ENCODE measurements at places on chromosomes 12 and 14.
A peak's percentile ranks its signal among the peaks of the same experiment; 100 is the strongest.

DNA sequence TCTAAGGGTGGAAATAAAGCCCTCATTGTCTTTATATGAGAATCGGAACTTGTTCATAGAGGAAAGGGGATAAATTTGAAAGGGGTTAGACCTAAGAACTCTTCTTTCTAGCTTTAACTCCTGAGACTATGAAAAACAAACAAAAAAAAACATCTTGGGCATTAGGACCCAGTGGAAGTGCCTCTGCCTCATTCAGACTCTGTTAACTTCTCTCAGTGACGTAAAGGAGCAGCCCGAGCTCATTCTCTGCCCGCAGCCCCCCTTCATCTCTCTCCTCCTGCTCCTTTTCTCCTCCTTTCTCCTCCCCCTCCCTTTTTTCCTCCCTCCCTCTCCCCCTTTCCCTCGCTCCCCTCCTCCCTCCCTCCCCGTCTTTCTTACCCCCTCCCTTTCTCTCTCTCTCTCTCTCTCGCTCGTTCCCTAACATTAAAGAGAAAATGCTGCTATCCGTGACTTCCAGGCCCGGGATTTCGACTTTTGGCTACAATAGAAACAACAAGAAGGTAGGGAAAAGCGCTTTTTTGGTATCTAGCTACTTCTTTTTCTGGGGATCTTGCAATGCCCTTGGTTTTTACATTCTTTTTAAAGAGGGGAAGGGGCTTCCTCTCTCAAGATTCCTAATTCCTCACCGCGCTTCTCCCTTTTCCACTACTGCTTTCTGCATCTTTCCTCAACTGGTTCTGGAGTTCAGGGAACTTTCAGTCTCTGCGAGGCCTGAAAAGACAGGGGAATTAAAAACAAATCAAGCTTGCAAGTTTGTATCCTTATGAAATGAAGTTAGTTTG is at the start of gene RBMS2:
Gene RBMS2, plus strand, starts transcription at position 231 of the 782 bp plus-strand sequence. Its CDS starts 204 bp downstream, at position 435.
- no peak for DNase-seq

DNA sequence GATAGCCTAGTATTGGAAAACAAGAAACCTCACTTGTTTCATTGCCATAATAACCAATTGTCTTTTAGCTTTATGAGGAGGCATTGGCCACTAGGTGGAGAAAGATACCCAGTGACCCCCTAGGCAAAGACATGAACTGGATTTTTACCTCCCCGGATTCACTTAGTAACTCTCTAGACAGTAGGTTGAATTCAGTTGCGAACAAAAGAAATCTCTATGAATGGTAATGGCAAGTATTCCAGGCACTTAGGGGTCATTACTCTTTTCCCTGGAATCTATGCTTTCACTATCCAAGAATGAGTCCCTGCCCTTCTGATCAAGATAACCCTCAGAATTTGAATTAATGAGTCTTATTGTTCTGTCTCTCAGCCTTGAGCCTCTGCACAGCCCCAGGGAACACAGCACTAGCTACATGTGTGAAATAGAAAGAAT is 29.5 kb upstream of the RHOJ start:
- no peak for DNase-seq

DNA sequence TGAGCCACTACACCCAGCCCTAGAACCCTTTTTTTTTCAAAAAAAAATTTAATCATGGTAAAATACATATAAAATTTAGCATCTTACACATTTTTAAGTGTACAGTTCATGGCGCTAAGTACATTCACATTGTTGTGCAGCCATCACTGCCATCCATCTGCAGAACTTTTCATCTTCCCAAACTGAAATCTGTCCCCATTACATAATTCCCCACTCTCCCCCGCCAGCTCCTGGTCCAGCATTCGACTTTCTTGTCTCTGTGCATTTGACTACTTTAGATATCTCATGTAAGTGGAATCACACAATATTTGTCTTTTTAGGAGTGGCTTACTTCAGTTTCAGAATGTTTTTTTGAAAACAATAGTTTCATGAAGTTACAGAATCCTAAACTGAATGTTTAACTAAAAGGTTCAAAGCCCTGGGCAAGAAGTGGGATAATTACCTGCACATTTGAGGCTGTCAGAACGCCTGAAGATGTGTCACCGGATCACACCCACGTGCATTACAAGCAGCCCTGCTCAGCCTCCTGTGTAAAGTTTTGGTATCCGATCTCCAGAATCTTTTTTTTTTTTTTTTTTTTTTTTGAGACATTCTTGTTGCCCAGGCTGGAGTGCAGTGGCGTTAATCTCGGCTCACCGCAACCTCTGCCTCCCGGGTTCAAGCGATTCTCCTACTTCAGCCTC is 12.7 kb downstream of the EML1 start:
- no peak for DNase-seq

GRCh38 chr12:72089678-72090077 is 151.0 kb downstream of the TPH2 start:
- no peak for DNase-seq

DNA sequence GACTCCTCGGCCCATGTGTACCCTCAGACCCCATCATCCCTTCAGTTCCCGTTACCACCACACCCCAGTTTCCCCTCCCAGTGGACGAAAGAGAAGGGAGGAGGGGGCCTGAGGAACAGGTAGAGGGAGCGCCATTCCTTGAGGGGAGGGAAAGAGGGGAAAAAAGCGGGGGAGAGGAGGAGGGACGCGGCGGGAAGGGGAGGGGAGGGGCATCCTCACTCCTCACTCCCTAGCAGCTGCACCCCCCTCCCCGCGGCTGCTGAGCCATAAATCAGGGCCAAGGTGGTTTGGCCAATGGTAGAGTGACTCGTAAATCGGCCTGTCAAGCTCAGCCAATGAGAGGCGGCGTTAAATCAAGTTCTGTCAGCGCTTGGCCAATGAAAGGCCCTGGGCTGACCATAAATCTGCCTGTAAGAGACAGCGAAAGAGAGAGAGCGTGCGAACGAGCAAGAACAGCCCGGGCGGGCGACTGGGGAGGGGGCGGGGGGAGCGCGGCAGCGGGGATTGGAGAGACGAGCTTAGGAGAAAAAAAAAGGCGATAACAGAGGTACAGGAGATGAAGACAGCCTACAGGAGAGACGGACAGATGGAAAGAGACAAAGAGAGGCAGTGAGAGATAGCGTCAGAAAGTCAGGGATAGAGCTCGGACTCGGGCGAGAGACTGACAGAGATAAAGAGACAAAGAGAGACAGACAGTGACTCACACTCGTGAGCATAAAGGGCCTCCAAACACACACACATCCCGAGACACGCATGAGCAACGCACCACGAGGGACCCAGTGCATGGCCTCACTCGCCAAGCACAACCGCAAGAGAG is 5.1 kb downstream of the GPR84 start:
- DNase-seq, result peak; percentile 77

- DNase-seq, result no peak
Measured at GRCh38 chr12:51788876-51789275, 59.6 kb downstream of the FIGNL2 start.

DNA sequence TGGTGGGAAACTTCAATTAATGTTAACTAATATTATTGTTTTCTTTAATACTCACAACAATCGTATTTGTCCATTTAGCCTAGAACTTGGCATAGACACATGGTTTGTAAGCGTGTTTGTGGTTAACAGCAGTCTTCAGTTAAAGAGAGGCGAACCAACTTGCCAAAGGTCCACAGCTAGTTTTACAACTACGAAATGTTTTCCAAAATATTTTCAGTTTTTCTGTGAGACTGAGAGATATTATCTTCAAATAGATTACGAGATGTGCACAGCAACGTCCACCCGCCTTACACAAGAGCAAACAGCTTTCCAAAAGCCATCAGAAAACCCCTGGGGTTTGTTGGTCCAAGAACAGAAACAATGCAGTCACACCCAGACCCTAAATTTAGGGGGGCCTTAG is 58.6 kb upstream of the RASSF3 start:
- DNase-seq, result no peak

DNA sequence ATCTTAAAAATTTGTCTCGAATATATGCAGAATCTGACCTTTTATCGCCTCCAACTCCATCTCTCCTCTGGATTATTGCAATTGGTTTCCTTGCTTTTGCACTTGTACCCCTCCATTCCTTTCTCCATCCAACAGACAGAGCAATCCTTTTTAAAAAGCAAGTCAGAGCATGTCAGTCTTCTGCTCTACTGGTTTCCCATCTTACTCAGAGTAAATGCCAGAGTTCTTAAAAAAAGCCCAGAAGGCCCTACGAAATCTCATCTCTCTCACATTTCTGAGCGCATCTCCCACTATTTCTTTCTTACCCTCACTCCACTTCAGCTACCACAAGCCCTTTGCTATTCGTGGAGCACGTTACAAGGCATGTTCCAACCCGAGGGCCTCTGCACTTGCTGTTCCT is 236.9 kb upstream of the DDHD1 start:
- no peak for DNase-seq

GRCh38 chr12:11863988-11864387 is 206.8 kb upstream of the BCL2L14 start:
- DNase-seq, result no peak

GRCh38 chr12:118840399-118840798 is 140.9 kb upstream of the SRRM4 start:
- no peak for DNase-seq

- DNase-seq, result peak; percentile 54
Measured at GRCh38 chr14:21913759-21914158, 240.1 kb upstream of the OR4E1 start.

DNA sequence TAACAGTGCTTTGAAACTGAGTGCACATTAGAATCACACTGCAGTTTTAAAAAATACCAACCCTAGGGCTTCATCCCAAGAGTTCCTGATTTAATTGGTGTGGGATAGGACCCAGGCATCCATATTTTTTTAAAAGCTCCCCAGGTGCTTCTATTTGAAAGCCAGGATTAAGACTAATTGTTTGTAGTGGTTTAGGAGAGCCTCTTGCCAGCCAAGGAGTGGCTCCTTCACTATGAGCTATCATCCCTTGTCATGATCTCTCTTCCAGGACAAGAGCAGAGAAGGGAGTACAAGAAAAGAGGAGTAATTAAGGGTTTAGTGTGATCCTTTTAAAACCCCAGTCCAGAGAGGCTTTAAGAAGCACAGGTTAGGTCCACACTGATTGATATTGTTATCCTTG is 178.0 kb downstream of the CAND1 start:
- no peak for DNase-seq

DNA sequence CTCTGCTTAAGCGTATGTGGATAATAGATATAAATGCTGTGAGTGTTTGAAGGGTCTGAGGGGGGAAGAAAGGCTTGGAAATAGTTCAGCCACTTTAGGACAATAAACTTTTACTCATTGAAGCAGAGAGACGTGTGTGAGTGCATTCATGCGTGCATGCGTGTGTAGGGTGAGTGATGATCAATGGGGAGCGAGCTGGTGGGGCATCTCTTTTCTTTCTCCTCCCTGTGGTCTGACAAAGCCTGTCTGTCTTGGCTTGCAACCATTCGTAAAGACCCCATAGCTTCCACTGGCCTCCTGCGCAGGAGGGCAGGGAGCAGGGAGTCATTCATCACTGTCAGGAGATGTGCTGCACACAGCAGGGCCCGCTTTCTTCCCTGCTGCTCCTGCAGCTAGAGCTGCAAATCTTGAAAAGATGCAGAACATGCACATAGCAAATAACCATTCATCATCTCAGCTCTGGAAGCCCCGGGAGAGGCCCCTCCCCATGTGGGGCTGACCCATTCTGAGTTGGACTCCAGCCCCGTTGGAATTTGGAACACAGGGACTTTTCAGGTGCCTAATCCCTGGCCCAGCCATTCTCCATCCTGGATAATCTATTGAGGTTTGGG is 223.2 kb downstream of the PPM1H start:
- no peak for DNase-seq

- no peak for DNase-seq
Measured at GRCh38 chr14:61652526-61653262, 42.6 kb upstream of the HIF1A start.

GRCh38 chr12:79850610-79851299 is 84.1 kb downstream of the PPP1R12A start:
- no peak for DNase-seq

- no peak for DNase-seq
Measured at GRCh38 chr14:38593476-38593875, 337.6 kb upstream of the CLEC14A start.

DNA sequence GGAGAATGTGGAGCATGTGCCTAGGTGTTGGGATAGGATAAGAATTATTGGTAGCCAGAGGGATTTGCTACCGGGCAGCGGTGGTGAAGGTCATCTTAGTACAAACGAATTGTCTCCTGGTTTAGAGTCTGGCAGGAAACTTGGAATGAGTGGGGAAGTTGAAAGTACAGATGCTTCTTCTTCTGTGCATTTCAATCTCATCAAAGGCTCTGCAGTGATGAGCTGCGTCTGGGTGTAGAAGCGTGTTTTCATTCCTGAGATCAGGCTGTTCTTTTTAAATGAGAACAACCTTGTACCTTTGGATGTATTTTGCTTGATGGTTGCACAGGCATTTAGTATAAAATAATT is 2.1 kb downstream of the WNK1 start:
- peak; percentile 71 for DNase-seq

DNA sequence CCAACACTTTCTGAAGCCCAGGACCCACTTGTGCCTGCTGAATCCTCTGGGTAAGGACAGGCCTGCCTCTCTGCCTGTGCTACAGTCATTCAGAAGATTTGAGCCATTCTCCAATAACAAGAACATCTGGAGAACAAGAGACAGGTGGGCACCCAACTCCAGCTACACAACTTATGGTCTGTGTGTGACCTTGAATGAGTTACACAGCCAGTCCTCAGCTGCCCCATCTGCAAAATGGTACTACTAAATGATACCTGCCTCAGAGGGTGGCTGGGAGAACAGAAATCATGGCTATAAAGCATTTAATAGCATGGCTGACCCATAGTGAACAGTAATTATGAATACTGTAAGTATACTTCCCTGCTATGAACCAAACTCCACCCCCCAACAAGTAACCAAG is 4.2 kb downstream of the CKAP4 start:
- DNase-seq, result no peak

DNA sequence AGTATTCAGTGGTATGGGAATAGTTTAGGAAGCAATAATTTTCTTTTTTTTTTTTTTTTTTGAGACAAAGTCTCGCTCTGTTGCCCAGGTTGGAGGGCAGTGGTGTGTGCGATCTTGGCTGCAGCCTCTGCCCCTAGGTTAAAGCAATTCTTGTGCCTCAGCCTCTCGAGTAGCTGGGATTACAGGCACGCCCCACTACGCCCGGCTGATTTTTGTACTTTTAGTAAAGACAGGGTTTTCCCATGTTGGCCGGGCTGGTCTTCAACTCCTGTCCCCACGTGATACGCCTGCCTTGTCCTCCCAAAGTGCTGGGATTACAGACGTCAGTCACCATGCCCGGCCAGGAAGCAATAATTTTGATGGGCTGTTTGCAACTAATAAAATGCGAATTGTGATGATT is 62.1 kb downstream of the ATG14 start:
- DNase-seq, result no peak

DNA sequence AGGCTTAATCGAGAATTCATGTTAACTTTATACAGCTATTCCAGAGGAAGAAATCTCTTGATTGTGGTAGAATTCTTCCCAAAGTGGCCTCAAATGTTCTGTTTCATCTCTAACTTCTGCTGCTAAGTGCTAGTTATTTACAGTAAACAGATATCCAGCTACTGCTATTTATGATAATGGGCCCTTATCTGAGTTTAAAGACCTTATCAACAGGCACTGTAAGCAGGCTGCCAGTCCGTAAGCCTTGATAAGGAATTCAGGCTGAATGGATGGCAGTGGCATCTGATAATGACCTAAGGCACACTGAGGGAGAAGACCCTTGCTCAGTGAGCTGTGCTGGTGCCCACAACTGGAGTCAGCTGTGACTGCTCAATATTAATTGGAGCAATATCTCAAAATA is 59.0 kb downstream of the PAX9 start:
- no peak for DNase-seq

All from hematopoietic multipotent progenitor cell treated with erythropoietin and hydrocortisone succinate and interleukin-3 and kit ligand, for 17 days (in vitro differentiated cells).